ENCODE measurements at places on chromosomes 4 and X. TPM values are rescaled to one million over a fixed set of nuclear protein-coding genes. Genes with fewer than 3 reads are reported as not detected.

The MAOB gene
- 0.19 TPM for total RNA-seq

The DKK2 gene
- 0.06 TPM for total RNA-seq

The MAMLD1 gene
- total RNA-seq = 3.6 TPM

The MAP7D2 gene
- total RNA-seq = 0.58 TPM

The PAGE4 gene
- total RNA-seq = not detected

The IGSF1 gene
- total RNA-seq = 1.7 TPM

The SPANXD gene
- not detected for total RNA-seq

The C4orf54 gene
- total RNA-seq = 0.53 TPM

Data from glomerular endothelial cell (primary cell).